ENCODE measurements at places on chromosomes 3 and 15.

GRCh38 chr3:122405015-122405414 is 10.8 kb downstream of the WDR5B start:
- DNase-seq, result no peak

GRCh38 chr3:96354742-96355141 is 459.7 kb upstream of the EPHA6 start:
- no peak for DNase-seq

GRCh38 chr3:184724699-184725098 is 12.8 kb upstream of the MAGEF1 start:
- DNase-seq, result no peak

DNA sequence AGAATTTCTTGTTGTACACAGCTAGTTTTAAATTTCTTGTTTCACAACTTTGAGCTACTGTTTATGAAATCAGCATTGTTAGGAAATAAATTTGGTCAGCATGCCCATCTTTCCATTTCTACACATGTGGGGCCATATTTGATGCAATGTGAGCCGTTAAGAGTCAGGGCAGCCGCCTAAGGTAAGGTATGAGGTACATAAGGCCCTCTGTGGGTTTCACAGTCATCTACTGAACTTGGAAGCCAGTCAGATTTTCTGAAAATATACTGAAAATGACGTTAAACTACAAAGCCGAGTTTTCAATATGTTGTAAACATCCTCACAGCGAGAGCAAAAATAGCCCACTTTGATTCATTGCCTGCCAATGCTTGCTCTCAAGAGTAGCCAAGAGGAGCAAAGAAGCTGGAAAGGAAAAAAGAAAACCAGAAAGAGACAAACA is 94.7 kb upstream of the PDZRN3 start:
- DNase-seq, result no peak

DNA sequence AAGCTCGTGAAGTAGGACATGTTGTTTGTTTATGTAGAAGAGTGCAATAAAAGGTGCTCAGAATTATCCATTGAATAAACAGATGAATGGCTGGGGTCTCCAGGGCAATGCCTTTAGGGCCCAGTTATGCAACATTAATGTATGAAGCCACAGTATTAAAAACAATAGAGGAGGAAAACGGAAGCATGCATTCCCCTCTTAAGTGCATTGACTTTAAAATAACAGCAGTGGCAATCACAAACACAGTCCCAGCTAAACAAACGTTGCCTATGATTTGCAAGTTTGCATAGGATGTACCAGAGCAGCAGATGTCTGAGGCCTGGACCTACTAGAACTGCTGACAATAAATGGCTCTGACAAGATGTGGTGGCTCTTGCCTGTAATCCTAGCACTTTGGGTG is 60.6 kb upstream of the GCNT3 start:
- DNase-seq, result no peak

- no peak for DNase-seq
Measured at GRCh38 chr3:42773409-42773751, 327 bp upstream of the CCDC13 start.

GRCh38 chr3:99473321-99473751 is 165.1 kb upstream of the COL8A1 start:
- no peak for DNase-seq

DNA sequence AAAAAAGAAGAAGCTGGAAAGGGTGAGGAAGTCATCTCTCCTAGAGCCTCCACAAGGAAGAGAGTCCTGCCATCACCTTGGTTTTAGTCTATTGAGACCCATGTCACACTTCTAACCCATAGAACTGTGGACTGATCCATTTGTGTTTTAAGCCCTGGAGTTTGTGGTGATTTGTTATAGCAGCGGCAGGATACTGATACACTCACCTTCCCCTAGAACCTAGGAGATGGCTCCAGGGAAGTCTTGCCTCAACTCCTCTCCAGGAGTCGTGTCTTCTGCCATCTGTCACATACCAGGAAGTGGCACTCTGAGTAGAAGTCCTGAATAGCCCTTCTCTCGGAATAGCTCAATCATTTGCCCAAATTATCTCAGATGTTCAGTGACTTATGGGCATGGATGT is 14.6 kb upstream of the APBA2 start:
- no peak for DNase-seq
